ENCODE measurements at places on chromosomes 13 and 19.

GRCh38 chr13:38382946-38383345, 33.3 kb downstream of the UFM1 start:
- no peak for DNase-seq

DNA sequence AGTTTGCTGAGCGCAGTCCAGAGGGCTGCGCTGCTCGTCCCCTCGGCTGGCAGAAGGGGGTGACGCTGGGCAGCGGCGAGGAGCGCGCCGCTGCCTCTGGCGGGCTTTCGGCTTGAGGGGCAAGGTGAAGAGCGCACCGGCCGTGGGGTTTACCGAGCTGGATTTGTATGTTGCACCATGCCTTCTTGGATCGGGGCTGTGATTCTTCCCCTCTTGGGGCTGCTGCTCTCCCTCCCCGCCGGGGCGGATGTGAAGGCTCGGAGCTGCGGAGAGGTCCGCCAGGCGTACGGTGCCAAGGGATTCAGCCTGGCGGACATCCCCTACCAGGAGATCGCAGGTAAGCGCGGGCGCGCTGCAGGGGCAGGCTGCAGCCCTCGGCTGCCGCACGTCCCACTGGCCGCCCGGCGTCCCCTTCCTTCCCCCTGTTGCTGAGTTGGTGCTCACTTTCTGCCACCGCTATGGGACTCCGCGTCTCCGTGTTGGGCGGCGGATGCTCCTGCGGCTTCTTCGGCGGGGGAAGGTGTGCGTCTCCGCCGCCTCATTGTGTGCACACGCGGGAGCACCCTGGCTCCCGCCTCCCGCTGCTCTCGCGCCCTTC, 772 bp downstream of the GPC6 start:
- no peak for DNase-seq

DNA sequence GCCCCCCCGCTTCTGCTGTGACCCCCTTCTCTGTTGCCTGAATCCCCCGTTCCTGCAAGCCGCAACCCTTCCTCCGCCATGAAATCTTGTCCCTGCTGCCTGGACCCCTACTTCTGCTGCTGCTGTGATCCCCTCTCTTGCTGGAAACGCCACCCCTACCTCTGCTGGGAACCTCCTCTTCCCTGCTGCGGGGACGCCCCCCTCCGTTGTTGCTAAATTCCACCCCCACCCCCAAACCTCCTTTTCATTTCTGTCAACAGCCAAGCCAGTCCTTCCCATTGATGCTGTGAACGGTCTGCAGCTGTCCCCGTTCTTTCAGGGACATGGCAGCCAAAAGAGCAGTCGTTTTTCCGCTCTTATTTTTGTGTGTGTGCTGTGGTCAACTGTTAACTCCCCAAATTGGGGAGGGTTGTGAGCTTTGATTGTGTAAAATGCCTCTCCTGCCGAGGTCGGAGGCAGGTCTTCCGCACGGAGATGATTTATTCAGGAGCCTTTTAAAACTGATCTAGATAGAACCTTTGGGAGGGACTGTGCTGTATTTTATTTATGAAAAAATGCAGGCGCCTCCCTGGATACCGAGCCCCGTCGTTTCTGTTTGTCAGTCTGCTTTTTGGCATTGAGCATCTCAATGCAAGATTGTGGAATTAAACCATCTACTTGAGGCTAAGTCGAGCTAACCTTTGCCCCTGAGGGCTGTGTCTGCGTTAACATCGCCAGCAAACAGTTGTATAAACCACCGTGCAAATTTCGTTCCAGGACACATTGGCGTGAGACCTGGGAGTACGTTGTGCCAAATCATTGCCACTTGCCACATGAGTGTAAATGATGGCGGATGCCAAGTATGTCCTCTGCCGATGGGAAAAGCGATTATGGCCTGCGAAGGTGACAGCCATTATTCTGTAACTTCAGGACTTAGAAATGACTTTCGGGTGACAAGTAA, 27.9 kb upstream of the NDUFS7 start:
- peak; percentile 72 for DNase-seq

GRCh38 chr19:17264641-17264979, at the start of gene USHBP1:
USHBP1 (minus strand) TSS chr19:17264745; CDS start chr19:17264299, 446 bp downstream.
- no peak for DNase-seq

DNA sequence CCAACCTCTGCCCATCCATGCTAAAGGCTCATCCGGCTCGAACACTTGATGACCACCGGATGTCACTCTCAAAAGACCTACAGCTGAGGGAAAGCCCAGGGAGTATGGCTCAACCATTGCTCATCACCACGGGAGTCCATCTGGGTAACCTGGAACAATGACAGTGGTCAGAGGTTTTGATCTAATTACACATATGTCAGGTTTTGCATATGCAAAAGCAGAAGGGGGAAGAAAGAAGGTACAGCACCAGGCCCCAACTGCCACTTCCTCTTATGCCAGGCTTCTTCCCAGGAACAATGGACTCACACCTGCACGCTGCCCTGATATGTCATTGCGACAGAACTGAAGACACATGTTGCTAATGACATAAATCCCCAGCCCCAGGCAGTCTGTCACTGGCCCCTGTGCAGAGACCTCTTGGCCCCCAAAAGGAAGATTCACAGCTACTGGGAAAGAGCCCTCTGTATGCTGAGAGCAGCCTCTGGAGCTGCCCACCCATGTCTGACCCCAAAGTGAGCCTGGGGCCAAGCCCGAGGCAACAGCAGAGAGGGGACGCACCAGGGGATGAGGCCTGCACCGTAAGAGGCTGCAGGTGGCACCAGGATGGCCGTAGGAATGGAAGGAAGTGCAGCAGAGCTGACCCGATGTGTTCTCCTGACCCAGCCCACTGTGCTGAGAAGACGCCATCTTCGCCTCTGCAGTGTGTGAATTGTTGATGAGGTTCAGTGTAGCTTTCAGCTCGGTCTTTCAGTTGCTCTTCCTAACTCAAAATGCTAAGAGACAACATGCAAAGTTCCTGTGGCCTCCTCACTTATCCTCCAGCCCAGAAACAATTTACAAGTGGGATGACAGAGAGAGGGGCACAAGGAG, 26.3 kb downstream of the EPS15L1 start:
- no peak for DNase-seq

- no peak for DNase-seq
Measured at GRCh38 chr13:60108589-60108988, 55.1 kb downstream of the DIAPH3 start.

All from G401 (cell line).